ENCODE measurements at places on chromosomes 16 and 17.

- no peak for DNase-seq
Observed at GRCh38 chr17:80873307-80873951, 118.2 kb upstream of the CHMP6 start.

DNA sequence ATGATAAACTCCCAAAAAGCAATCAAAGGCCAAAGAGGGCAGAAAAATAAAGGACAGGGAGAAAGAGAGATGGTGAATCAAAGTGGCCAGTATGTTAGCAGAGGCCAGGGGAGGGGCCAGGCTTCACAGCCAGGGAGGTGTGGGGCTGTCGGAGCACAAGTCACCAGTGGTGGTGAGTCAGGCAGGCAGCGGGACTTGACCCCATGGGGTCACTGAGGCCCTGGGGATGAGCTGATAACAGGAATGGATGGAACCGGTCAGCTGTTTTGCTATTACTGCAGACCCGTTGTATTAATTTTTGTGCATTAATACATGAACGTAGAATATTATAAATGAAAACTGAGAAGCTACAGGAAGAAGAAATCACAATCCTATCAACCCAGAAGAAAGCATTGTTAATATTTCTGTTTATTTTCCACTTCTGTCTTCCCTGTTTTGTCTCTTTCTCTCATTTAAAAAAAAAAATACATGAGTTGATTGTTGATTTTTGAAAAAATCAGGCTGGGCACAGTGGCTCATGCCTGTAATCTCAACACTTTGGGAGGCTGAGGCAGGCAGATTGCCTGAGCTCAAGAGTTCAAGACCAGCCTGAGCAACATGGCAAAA, 106.9 kb downstream of the SOCS1 start:
- DNase-seq = no peak

- peak; percentile 39 for DNase-seq
Observed at GRCh38 chr16:29926711-29927052, 656 bp upstream of the KCTD13 start.

DNA sequence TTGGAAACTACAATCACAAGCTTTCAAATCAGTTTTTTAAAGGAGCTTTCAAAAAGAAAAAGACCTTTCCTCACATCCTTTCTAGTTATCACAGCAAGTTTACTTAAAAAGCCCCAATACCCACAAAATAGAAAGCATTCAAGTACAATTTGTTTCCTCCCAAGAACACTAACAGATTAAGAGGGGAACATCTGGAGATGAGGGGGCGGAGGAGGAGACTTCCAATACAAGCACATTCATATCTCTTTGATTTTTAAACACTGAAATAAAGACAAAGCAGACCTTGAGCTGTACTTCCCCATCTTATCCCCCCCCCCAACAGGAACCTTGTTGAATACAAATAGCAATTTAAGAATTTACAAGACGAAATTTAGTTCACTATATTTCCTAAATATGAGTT, 2.0 kb downstream of the YWHAE start:
- DNase-seq = no peak

GRCh38 chr17:15194859-15195277, 70.3 kb downstream of the PMP22 start:
- no peak for DNase-seq

DNA sequence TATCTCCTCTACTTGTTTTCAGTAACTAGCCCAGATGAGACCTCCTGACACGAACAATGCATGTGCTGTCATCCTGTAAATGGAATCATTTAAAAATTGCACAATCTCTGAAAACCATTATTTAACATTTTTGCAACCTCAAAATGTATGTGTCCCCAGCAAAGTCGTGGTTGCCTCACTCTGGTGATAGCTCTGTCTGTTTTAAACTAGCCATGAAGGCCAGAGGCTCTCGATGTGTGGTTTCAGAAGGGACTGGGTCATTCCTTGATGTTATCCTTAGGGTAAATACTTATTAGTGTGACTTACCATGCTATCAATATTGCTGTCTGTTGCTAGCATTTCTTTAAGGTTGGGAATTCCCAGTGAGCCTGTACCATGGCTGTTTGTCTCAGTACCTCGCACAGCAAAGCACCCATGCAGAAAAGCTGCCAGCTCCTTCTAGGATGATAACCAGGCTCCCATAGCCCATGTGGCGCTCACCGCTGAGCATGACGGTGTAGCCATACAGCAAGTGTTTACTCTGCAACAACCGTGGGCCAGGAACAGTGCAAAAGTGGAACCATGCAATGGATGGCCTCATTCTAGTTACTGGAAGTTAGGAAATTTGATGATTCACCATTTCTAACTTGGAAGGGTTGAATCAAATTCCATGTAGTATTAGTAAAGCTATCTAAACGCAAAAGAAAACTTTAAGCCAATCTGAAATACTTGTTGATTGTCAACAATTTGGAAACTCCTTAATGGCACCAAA, 2.9 kb upstream of the PGS1 start:
- no peak for DNase-seq

- no peak for DNase-seq
Observed at GRCh38 chr16:85333337-85333736, 221.1 kb upstream of the CIBAR2 start.

GRCh38 chr17:17479209-17479608, 2.4 kb downstream of the MED9 start:
- no peak for DNase-seq

Measured in WERI-Rb-1 (cell line).